ENCODE measurements at places on chromosomes 7 and 10. TPM values are rescaled to one million over a fixed set of nuclear protein-coding genes. Genes with fewer than 3 reads are reported as not detected.

Gene EPHA1
- 19.6 TPM for polyA plus RNA-seq

- peak; percentile 91 for DNase-seq
Measured at GRCh38 chr7:74656837-74657691, 454 bp upstream of the GTF2I start.

DNA sequence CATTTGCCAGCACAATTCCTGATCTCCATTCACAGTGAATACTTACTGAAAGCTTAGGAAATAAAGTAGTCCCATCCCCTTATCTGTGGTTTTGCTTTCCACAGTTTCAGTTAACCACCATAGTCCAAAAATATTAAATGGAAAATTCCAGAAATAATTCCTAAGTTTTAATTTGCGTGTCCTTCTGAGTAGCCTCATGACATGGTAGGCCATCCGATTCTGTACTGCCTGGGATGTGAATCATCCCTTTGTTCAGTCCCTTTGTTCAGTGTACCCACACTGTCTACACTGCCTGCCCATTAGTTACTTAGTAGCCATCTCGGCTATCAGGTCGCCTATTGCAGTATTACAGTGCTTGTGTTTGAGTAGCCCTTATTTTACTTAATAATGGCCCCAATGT is 14.2 kb downstream of the RAB11FIP2 start:
- no peak for DNase-seq

DNA sequence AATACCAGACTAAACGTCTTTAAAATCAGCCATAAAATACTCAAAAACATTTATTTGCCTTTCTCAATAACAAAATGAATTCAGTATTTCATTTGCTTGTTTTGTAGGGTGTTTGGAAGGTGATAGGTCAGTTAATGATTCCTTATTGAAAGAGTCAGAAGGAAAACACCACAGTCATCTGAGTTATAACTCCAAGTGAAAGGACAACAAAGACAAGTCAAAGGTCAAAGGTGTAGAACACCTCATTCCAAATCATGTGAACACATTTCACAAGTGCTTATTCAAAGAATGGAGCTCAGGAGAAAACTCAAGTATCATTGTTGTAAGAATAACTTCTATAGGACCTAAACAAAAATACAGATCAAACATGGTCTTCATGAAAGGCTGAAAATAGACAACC is 318.6 kb upstream of the PHF14 start:
- no peak for DNase-seq

DNA sequence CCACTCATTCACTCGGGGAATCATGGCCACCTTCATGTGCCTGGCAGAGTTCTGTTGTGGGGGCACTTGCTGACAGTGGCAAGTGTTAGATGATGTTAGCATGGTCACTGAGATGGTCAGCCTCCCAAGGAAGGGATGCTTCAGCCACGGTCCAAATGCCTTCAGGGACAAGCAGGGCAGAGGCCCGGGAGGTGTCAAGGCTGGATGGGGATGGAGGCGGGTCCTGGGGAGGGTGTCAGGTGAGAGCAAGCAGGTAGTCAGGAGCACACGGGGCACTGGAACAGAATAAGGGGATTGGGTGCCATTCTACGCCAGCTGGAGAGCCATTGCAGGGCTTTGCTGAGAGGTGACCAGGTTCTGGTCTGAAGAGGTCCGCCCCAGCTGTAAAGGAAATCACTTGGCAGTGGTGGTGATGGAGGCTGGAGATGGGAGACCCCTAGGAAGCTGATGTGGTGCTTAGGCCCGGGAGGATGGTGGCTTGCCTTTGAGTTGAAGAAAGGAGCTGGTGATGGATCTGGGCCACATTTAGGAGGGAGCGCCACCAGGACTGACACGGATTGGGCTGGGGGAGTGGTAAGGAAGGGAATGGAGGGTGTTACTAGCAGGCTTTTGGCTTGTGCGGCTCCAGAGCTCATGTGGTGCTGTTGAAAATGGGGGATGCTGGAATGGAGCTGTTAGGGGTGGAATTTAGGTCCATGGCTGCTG is 24.1 kb downstream of the AGAP3 start:
- DNase-seq, result no peak

Gene TMUB1
- polyA plus RNA-seq, result 21.6 TPM

GRCh38 chr7:37732888-37733287 is 49.3 kb downstream of the GPR141 start:
- DNase-seq, result no peak

Gene GOLGA7B
- 0.31 TPM for polyA plus RNA-seq

DNA sequence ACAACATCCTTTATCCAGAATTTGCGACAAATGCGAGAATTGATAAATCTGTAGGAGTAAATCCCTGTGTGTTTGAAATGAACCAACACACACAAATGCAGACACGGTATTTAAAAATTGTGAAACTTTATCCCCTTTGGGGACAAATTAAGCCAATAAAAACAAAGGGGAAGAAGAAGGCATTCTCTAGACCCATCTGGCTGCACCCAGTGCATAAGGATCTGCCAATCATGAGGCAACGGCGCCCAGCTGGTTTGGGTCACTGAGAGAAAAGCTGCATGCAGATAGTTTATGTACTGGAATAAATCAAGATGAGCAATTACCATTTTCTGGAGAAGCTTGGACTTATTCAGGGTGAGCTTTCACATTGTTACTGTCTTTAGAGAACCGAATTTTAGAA is 45.7 kb downstream of the VAX1 start:
- no peak for DNase-seq

GRCh38 chr10:42896735-42897134 is 114.1 kb downstream of the BMS1 start:
- no peak for DNase-seq
